NCI-H510A treated with DMSO at 0.1 percent for 48 hours (cell line): ENCODE measurements at places on chromosomes 12 and 14.

GRCh38 chr12:96886998-96887677, 19.9 kb upstream of the NEDD1 start:
- no peak for DNase-seq

DNA sequence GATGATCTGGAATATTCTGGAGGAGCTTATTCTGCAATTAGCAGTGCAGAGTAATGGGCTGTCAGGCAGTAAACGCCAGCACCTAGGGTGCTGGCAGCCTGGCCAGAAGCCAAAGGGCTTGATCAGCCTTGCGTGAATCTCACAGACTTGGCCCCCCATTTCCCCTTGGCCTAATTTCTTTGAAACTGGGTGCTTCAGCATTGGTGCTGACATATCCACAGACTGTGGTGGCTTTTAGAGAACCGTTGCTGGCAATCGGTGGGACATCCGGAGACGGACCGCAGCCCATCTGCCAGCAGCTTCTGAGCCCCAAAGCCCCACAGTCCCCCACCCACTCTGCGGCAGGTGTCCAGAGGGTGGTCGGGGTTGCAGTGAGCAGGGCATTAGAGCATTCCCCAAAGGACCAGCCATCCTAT, 157.1 kb downstream of the CALM1 start:
- no peak for DNase-seq

- DNase-seq: no peak
These were observed 150.1 kb downstream of the NTF3 start for GRCh38 chr12:5582018-5582417.

- no peak for DNase-seq
These were observed 5.4 kb downstream of the RPS6KL1 start for GRCh38 chr14:74917646-74918081.

DNA sequence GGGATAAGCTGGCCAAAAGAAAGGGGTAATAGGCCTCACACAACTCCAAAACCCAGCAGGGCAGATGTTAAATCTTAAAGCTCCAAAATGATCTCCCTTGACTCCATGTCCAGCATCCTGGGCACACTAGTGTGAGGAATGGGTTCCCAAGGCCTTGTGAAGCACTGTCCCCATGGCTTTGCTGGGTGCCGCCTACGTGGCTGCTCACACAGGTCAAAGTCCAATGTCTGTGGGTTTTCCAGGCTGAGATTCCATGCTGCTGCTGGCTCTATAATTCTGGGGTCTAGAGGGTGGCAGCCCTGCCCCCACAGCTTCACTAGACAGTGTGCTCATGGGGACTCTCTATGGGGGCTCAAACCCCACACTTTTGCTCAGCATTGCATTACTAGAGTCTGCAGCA, 145.3 kb upstream of the GRIN2B start:
- DNase-seq: no peak

DNA sequence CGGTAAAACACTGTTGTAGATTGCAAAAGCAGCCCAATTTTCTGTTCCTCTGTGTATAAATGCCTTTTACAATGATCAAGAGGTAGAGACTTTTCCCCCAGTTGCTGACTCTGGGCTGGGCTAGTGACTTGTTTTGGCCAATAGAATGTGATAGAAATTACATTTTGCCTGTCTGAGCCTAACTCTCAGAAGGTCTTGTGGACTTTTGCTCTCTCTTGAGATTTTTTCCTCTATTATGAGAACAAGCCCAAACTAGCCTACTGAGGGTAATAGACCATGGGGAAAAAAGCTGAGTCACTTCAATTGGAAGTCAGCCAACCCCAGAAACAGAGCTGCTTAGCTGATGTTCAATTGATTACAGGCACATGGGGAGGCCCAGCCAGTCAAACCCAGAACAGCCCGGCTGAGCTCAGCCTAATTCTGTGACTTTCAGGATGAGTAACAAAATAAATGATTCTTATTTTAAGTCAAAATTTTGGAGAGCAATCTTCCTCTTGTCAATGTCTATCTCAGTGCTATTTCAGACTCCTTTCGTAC, 61.4 kb downstream of the MYF5 start:
- DNase-seq: peak; percentile 95

- no peak for DNase-seq
These were observed 32.3 kb upstream of the FICD start for GRCh38 chr12:108482717-108483212.

DNA sequence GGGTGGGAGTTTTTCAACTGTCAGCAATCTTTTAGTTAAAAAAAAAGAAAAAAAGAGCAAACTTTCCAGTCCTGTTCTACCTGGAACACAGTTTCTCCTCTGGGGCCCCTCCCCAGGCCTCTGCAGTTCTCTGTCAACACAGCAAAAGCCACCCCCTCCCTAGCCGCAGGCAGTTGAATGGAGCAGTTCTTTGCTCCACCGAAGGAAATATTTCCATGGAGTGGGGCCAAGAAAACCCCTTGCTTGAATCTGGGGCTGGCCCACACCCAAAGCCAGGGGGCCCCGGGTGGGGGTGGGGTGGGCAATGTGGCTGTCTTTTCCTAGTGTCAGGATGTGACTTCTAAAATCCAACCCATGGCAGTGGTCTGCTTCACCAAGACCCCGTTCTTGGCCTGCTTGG, 5.0 kb upstream of the MEG3 start:
- DNase-seq: no peak

DNA sequence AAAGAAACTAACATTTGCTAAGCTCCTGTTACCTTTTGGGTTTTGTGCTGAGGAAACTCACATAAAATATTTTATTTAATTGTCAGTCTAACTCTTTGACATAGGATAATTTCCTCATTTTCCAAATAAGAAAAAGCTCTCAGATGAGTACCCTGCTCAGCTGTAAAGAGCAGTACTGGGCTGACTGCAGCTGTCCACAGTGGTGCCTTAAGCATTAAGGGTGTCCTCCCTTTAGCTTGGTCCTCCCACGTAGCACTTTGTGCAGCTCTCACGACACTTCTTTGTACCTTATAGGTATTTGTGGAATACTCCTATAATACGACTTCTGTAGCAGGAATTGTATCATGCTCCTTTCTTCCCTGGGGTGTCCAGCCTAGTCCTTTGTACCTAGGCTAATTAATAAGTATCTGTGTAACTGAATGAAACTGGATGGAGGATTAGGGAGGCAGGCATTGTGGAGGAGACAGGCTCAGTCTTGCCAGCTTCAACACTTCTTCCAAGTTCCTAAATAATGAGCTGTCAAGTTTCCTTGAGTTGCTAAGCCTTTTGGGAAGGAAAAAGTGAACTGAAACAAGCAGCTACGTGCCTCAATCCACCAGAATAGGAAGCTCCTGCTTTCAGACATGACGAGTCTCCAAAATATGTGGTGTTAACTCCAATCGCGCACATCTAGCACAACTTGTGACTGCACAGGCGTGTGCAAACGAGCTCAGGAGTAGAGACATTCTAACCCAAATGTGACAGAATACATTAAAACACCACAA, 123.0 kb downstream of the SLC38A4 start:
- no peak for DNase-seq

- no peak for DNase-seq
These were observed 107.9 kb downstream of the CAND1 start for GRCh38 chr12:67377021-67377420.

- DNase-seq: peak; percentile 21
These were observed 43.5 kb downstream of the SYNE2 start for GRCh38 chr14:63896278-63896720.

DNA sequence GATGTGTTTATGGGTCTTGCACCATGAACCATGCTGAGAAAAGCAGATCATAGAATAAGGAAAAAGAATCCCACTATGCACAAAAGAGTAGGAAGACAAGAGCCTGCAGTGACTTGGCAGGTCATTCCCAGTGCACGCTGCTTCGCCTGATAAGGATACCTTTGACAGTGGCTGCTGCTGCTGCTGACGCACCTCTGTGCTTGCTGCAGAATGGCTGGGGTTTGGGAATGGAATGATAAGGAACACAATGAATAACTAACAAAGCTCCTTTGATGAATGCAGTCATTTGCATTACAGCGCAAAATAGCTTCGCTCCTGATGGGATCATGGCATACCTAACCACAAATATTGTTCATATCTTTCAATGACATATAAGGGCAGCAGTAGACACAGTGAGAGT, 278.7 kb downstream of the PDZRN4 start:
- no peak for DNase-seq

DNA sequence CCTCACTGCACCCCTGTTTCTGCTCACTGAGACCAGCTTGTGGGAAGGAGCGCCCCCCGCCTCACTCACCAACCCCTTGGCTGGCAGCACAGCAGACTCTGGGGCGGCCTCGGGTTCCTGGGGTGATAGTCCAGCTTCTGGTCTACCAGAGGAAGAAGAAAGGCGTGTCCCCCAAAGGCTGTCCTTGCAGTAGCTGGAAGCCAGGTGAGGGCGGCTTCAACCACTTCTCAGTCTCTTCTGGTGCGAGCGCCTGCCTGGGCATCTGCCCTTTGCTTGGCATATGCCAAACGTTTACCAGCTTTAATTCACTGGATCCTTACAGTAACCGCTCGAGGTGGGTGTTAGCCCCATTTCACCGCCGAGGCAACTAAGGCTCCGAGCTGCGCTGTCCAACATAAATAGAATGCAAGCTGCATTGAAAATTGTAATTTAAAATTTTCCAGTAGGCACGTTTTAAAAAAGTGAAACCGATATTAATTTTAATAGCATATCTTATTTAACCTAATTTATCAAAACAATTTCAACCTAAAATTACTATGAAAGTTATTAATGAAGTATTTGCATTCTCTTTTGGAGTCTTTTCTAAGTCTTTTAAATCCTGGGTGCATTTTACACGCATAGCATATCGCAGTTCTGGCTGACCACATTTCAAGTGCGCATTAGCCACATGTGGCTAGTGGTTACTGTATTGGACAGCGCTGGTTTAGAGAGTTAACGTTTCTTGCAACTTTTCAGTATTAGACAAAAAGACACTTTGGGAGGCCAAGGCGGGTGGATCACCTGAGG, 872 bp downstream of the FAM177A1 start:
- peak; percentile 70 for DNase-seq

GRCh38 chr14:20606190-20606901, 15.2 kb upstream of the RNASE12 start:
- DNase-seq: peak; percentile 18

GRCh38 chr14:104782086-104782807, 13.3 kb downstream of the AKT1 start:
- DNase-seq: no peak

DNA sequence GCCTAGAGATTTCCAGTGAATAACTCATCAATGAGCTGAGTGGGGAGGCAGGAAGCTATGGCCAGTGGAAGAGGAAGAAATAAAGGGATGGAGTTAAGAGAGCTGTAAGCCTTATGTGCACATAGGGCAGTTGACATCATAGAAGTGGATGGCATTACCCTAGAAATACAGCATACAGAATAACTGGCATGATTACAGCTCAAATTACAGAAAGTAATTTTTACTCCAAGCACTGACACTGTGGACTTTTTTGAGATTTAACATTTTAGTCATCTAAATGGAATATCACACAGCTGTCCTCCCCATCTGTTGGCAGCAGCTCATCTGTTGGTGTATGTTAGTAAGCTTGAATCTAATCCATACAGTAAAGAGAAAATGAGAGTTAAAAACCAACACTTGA, 5.4 kb upstream of the IPO8 start:
- no peak for DNase-seq

GRCh38 chr12:114658002-114658441, 26.0 kb downstream of the TBX3 start:
- DNase-seq: no peak

- no peak for DNase-seq
These were observed 136.4 kb downstream of the MDGA2 start for GRCh38 chr14:47539031-47539461.

GRCh38 chr12:65139389-65139788, 18.3 kb upstream of the WIF1 start:
- no peak for DNase-seq

DNA sequence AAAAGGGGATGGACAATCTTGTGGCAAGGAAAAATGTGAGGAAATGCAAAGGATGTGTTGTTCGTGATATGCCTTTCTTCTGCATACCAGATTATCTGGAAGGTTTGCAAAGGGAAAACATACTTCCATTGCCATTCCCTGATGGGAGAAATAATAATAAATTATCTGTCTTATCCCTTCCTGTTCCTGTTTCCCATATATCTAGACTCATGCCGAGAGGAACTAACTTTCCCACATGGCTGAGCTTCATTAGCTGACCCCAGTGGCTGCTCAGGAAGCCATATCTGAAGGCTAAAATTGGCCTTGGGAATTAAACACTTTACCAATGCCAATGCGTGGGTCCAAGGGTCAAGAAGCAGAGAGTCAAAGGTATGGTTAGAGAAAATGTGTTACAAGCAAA, 439.8 kb downstream of the MDGA2 start:
- DNase-seq: no peak
